ENCODE measurements at places on chromosomes 6 and 20.

DNA sequence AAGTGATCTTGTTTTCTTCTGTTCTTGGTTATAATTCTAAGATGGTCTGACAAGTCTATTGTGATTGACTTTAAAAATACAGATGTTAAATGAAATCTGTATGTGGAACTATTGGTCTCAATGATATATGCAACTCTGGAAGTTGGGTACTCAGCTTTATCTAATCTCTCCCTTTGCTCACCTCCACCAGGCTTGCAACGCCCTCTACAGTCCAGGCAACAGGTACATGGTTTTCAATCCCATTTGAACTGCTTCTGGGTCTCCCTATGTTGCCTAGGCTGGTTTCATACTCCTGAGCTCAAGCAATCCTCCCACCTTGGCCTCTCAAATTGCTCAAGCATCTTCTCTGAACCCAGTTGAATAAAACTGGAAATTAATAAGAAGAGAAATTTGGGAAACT lies 25.6 kb upstream of the HLA-DQB1 start:
- DNase-seq = no peak

GRCh38 chr20:47049771-47050170 lies 155.1 kb downstream of the EYA2 start:
- no peak for DNase-seq

DNA sequence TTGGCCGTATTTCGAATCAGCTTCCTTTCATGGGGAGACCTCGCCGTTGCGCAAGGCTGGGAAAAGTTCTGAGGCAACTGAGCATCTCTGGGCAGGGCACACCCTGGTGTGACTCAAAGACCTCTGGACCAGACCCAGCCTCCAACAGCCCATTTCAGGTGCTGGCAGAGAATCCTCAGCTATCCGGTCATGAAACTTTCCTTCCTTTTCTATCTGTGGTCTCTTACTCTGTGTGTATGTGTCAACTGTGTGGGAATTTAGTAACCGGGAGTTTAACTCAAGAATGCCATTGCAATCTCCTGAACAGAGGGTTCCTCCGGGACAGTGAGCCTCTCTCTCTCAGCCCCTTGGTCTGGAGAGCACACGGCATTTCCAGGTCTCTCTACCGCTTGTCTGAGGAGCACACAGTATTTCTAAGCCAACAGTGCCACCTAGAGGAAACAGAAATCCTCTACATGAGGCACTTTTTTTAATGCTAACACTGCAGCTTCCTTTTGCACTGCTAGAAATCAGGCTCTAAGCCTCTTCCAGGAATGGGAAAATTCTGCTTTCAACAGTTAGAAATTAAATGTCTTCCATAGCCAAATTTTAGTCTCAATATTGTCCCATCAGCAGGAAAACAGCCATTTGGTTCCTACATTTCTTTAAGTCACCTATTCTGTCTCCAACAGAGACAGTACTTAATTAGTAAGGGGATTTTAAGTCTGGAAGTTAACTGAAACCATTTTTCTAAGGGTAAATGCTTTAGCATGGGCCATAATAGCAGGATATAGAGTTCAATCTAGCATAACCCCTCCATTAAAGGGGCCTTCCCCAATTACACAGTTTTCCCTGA lies 32.7 kb downstream of the PLN start:
- DNase-seq = peak; percentile 67

DNA sequence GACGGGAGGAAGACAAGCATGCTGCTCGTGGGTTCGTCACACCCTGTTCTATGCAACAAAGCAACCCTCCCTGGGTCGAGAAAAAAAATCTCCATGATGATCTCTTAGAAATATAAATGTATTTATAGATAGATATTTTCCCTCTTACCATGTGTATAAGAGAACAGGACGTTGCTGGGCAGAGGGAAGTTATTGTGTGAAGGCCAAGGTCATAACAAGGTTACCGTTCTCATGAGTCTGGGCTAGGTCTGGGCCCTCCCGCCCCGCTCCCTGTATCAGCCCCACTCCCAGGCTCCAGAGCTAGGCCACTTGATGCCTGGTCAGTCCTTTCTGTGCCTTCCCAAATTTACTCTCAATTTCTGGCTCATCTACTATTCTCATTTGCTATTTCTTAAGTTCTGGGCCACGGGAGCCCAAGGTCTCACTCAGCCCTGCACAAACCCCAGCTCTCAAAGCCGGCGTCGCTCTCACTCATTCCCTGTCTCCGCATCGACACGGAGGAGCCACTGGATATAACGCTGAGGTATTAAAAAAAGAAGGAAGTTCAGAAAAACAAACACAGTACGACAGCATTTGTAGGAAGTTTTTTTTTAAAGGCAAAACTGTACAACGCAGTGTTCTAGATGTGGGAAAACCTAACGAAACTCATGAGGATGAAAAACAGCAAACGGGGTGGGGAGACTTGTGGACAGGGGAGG lies 96.8 kb downstream of the PSMG4 start:
- DNase-seq = no peak

- no peak for DNase-seq
Observed at GRCh38 chr6:148448369-148449012, 105.9 kb downstream of the SASH1 start.

- no peak for DNase-seq
Observed at GRCh38 chr6:108009894-108010293, 51.9 kb upstream of the SEC63 start.

DNA sequence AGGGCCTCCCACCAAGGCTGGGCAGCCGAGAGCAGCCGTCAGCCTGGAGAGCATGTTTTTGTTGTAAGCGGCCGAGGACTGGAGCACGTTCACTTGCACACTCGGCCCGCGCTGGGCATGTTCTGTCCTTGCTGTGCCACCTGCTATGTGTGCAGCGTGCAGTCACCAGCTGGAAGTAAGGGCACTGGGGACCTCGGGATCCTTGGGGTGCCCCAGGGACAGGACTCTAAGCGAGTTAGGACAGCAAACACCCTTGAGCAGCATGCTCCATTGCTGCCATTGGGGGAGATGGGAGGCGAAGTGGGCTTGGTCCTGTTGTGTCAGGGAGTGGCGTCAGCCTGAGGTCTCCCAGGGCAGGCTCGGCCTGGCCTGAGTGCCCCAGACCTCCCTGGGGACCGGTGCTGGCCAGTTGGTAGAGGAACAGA lies 18.6 kb downstream of the DYNLT1 start:
- no peak for DNase-seq

GRCh38 chr6:46420921-46421638 lies 70.2 kb downstream of the RCAN2 start:
- no peak for DNase-seq

- no peak for DNase-seq
Observed at GRCh38 chr6:16375206-16375605, 136.8 kb downstream of the GMPR start.

GRCh38 chr20:20317621-20318364 lies 50.1 kb upstream of the INSM1 start:
- DNase-seq = no peak

GRCh38 chr6:142886431-142887170 lies 58.4 kb downstream of the HIVEP2 start:
- no peak for DNase-seq

- no peak for DNase-seq
Observed at GRCh38 chr20:6017880-6018279, 36.0 kb downstream of the LRRN4 start.

GRCh38 chr20:60064554-60065196 lies 106.5 kb downstream of the CDH26 start:
- DNase-seq = no peak

- no peak for DNase-seq
Observed at GRCh38 chr20:11230999-11231398, 557.2 kb upstream of the JAG1 start.

DNA sequence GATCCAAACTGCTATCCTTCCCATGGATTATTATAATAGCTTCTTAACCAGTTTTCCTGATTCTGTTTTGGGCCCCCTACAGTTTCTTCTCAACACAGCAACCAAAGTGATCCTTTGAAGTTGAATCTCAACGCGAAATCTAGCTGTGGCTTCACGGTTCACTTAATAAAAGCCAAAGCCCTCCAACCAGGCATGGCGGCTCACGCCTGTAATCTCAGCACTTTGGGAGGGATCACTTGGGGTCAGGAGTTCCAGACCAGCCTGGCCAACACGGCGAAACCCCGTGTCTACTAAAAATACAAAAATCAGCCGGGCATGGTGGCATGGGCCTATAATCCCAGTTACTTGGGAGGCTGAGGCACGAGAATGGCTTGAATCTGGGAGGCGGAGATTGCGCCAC lies 3.3 kb downstream of the RMND1 start:
- no peak for DNase-seq

DNA sequence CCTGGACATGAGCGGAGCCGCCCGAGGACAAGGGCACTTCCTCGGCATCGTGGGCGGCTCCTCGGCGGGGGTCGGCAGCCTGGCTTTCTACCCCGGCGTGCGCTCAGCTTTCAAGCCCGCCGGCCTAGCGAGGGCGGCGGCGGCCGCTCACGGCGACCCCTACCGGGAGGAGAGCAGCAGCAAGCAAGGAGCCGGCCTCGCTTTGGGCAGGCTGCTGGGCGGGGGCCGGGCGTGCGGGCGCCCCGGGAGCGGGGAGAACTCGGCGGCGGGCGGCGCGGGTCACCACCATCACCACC lies 6.7 kb downstream of the PRDM13 start:
- no peak for DNase-seq

GRCh38 chr6:127878115-127878514 lies 22.7 kb downstream of the THEMIS start:
- no peak for DNase-seq

- DNase-seq = no peak
Observed at GRCh38 chr6:158008864-158009113, 27.1 kb downstream of the SYNJ2 start.

DNA sequence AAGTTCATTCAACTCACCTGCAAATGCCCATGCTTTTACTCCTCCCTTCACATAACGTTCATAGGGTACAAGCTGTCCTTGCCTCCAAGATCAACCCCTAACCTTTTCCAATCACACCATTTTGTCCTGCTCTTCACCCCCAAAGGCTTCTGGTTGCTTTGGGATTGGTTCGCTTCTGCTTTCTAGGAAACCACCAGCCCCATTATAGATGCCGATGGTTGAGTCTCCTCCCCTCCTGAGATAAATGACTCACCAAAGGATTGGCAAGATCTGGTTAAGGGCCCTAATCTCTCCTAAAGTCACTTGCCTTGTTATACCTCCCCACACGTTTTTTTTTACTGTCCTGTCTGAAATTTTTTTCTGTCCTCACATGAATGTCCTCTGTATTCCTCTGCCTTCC lies 311.4 kb downstream of the HACE1 start:
- DNase-seq = no peak
